ENCODE measurements at places on chromosomes 7 and 10. TPM values are rescaled to one million over a fixed set of nuclear protein-coding genes. Genes with fewer than 3 reads are reported as not detected.

GRCh38 chr10:48251152-48251524 lies 23.4 kb downstream of the FRMPD2 start:
- H3K36me3 ChIP-seq = no peaks in the 10 kb centered on the region
- no peak for DNase-seq
- H3K27me3 ChIP-seq = no peaks in the 10 kb centered on the region

DNA sequence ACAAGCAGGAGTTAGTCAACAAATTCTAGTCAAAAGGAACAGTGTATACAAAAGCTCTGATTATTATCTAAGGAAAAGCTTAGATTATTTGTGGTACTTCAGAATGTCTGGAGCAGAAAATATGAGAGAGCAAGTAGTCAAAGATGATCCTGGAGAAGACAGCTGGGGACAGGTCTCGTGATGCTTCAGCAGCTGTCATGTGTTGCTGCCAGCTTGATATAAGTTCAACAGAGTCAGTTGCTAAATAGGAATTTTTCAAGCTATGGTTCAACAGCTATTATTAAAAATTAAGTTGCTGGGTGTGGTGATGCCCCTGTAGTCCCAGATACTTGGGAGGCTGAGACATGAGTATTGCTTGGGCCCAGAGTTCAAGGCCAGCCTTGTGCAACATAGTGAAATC lies 240.0 kb upstream of the RHOBTB1 start:
- H3K36me3 ChIP-seq = no peaks in the 10 kb centered on the region
- no peak for DNase-seq
- H3K27me3 ChIP-seq = no peaks in the 10 kb centered on the region
- H3K4me3 ChIP-seq = no peak overlapping the region
- no peaks in the 10 kb centered on the region for H3K4me1 ChIP-seq

DNA sequence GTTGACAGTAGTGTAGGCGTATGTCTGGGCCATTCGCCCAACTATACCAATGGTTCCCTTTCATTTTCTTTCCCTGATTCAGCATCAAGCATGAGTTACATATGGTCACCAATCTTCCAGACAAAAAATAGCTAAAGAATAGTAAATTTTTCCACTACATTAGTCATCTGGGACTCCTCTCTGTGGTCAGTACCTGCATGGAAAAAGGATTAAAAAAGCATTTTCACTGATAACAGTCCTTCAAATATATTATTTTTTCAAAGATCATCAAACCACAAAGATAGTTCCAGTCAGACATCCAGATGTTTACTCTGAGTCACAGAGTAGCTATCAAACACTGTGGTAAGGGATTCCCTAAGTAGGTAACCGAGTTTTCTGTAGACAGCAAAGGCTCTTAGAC lies 302.6 kb upstream of the SEMA3D start:
- no peak for DNase-seq
- H3K4me1 ChIP-seq = no peaks in the 10 kb centered on the region
- H3K4me3 ChIP-seq = no peak overlapping the region

DNA sequence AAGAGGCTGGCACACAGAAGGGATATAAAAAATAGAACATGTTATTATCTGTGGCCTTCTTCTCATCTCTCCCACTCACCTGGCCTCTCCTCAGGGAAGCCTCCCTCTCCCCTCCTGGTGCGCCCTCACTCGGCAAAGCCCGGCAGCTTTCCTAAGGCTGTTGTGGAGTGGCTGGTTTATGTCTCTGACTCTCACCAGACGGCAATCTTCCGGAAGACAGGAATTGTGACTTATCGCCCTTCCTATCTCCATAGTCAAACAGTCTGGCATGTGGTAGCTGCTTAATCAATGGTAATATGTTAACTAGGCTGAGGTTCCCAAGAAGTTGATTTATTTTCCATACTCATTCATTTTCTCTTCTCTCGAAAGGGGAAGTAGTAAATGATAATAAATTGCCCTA lies 78.7 kb downstream of the ATXN7L1 start:
- no peak overlapping the region for H3K4me3 ChIP-seq
- DNase-seq = no peak
- no peak overlapping the region for H3K27ac ChIP-seq
- H3K27me3 ChIP-seq = no peaks in the 10 kb centered on the region

DNA sequence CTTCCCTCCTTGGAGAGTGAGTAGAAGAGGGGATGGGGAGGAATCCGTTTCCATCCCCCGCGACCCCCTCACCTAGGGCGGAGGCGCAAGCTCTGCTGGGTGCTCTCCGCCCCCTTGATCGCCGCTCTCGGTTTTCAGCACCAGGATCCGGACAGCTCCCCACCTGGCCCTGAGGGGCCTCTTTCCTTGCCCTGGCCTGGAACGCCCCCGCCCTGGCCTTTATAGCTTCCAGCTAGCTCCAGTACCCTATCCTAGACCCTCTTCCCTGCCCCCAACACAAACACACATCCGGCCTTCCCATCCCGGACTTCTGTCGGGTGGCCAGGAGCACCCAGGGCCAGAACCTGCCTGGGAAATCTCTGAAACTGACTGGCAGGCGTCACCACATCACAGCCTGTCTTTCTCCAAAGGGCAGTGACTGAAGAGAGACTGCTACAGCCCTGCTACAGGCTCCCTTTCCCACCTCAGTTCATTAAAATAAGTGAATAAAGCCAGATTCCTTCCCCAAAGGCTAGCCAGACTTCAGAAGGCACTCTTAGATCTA lies 72.3 kb upstream of the LEP start:
- H3K27me3 ChIP-seq = peaks cover 33% of the 10 kb centered on the region
- H3K27ac ChIP-seq = no peak overlapping the region
- no peak overlapping the region for H3K4me3 ChIP-seq
- no peaks in the 10 kb centered on the region for H3K36me3 ChIP-seq
- peaks cover 13% of the 10 kb centered on the region for H3K4me1 ChIP-seq

DNA sequence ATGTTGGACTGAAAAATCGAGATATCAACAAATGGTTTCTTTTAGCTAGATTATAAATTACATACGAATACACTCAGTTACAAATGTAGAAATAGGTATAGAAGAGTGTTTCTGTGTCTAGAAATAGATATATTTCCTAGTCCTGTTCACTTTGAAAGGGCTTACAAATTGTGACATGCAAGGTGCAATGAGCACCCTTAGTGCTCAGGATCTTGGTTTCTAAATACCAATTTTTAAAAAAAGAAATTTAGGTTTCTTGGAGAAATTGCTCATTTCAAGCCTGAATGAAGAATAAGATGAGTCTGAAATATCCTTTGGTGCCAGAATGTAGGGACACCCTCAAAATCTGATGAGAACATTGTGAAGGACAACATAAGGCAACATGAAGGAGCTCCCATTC lies 306.0 kb downstream of the CRPPA start:
- H3K36me3 ChIP-seq = no peaks in the 10 kb centered on the region
- no peaks in the 10 kb centered on the region for H3K4me1 ChIP-seq
- no peak overlapping the region for H3K27ac ChIP-seq
- DNase-seq = no peak
- H3K27me3 ChIP-seq = no peaks in the 10 kb centered on the region
- H3K4me3 ChIP-seq = no peak overlapping the region

DNA sequence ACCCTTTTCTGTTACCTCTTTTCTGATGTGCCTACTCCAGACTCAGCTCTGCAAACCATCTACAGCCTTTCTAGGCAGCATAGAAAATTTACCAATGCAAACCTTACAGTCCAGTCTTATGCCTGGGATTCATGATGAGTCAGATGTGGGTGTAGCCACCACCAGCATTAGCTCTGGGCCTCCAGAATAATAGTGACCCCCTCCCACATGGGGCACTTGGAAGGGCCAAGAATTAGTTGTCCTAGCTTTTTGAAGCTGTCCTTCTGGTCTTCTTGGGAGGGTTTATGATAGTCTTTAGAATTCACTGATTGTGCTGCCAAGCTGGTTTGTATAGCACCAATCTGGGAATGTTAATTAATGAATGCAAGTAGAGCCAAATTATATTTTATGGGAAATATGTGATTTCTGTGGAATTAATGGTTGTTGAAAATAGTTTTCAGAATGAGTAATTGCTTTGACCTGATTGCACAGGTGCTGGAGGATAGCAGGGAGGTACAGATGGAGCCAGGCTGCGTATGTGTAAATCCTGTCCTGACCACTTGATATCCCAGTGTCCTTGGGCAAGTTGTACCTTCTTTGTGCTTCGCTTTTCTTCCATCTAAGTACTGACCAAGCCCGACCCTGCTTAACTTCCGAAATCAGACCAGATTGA lies 94.8 kb downstream of the CPED1 start:
- H3K4me1 ChIP-seq = no peaks in the 10 kb centered on the region
- H3K27ac ChIP-seq = no peak overlapping the region
- H3K36me3 ChIP-seq = no peaks in the 10 kb centered on the region
- no peaks in the 10 kb centered on the region for H3K27me3 ChIP-seq
- H3K4me3 ChIP-seq = no peak overlapping the region

DNA sequence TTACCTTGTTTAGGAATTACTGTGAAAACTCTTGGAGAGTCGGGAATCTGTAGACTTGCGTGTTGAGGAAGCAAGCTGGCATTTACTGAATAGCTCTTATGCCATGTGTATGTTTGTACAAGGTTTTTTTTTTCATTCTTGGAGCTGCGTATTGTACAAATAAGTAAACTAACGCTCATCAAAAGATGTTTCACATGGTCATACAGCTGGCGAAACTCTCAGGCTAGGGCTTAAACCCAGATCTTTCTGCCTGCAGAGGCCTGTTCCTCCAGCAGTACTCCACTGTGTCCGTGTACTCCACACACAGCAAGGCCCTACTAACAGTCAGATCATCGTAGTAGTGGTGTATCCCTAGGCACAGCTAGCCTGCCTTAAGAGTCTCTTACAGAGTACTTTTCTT lies 7.4 kb downstream of the EDRF1 start:
- peaks cover 80% of the 10 kb centered on the region for H3K36me3 ChIP-seq
- H3K4me3 ChIP-seq = no peak overlapping the region
- no peaks in the 10 kb centered on the region for H3K27me3 ChIP-seq
- DNase-seq = no peak
- peaks cover 3% of the 10 kb centered on the region for H3K4me1 ChIP-seq
- no peak overlapping the region for H3K27ac ChIP-seq

DNA sequence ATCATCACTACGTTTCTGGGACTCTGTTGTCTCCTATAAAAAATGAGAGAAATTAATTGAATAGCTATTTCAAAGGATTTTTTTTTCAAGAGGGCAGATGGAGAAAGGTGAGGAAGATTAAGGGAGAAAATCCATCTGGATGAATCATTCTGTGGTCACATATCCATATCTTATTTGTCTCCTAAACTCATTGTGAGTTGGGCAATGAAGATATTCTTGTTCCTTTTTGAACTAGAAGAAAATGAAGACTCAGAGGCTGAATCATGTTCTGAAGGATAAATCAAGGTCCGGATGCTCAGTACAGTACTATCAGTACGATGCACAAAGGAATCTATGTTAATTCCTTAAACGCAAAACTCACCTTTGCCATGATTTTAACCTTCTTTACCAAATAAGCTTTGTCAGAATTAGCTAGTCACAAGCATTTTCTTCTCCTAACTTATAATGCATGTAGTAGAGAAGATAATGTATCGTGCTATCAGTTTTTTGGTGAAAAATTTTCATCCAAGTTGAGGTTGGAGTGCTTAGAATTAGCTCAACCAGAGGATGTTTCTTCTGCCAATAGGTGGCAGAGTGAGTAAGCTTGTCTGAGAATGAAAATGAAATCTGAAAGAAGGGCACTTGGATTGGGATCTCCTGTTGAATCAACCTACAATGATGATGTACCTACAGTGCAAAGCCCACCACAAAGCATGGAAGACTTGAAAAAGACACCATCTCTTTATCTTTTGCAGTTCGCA lies 446.9 kb downstream of the KIF20B start:
- H3K27ac ChIP-seq = no peak overlapping the region
- no peaks in the 10 kb centered on the region for H3K4me1 ChIP-seq
- H3K4me3 ChIP-seq = no peak overlapping the region
- no peaks in the 10 kb centered on the region for H3K36me3 ChIP-seq

- no peak for DNase-seq
- no peaks in the 10 kb centered on the region for H3K36me3 ChIP-seq
- no peaks in the 10 kb centered on the region for H3K4me1 ChIP-seq
- no peak overlapping the region for H3K27ac ChIP-seq
- no peaks in the 10 kb centered on the region for H3K27me3 ChIP-seq
- no peak overlapping the region for H3K4me3 ChIP-seq
Observed at GRCh38 chr10:35684586-35684985, 42.5 kb upstream of the FZD8 start.

- H3K27ac ChIP-seq = no peak overlapping the region
- no peaks in the 10 kb centered on the region for H3K36me3 ChIP-seq
- no peaks in the 10 kb centered on the region for H3K27me3 ChIP-seq
- no peaks in the 10 kb centered on the region for H3K4me1 ChIP-seq
- DNase-seq = no peak
- no peak overlapping the region for H3K4me3 ChIP-seq
Observed at GRCh38 chr7:83468251-83468739, 180.6 kb downstream of the SEMA3E start.

- peaks cover 21% of the 10 kb centered on the region for H3K36me3 ChIP-seq
- H3K4me1 ChIP-seq = peaks cover 54% of the 10 kb centered on the region
- H3K27me3 ChIP-seq = no peaks in the 10 kb centered on the region
- no peak overlapping the region for H3K27ac ChIP-seq
Observed at GRCh38 chr10:102656791-102657371, 12.6 kb downstream of the TRIM8 start.

DNA sequence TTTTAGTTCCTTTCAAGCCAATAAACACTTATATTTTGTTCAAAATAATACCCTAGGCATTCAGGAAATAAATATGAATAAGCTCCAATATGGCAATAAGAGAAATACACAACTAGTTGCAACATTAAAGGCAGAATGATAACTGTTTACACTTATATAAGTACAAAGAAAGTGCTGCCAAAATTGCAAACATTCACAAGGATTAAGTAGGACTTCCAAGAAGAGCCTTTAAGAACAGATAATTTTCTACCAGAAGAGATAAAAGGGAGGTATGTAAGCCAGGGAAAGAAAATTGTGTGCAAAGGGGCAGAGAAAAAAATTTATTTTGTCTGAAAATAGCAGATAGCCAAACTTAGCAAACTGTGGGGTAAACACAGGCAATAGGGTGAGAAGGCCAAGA lies 83.8 kb downstream of the CTNNA3 start:
- H3K27ac ChIP-seq = no peak overlapping the region
- no peak overlapping the region for H3K4me3 ChIP-seq
- no peaks in the 10 kb centered on the region for H3K27me3 ChIP-seq

- no peaks in the 10 kb centered on the region for H3K36me3 ChIP-seq
- no peak overlapping the region for H3K4me3 ChIP-seq
- DNase-seq = no peak
Observed at GRCh38 chr7:40777730-40778312, 643.0 kb downstream of the SUGCT start.

- no peaks in the 10 kb centered on the region for H3K36me3 ChIP-seq
- no peak overlapping the region for H3K4me3 ChIP-seq
- no peaks in the 10 kb centered on the region for H3K27me3 ChIP-seq
- no peaks in the 10 kb centered on the region for H3K4me1 ChIP-seq
- DNase-seq = no peak
Observed at GRCh38 chr7:155918720-155919390, 106.6 kb upstream of the SHH start.

GRCh38 chr7:11336432-11336831 lies 362.8 kb downstream of the PHF14 start:
- no peaks in the 10 kb centered on the region for H3K36me3 ChIP-seq
- H3K27me3 ChIP-seq = no peaks in the 10 kb centered on the region
- no peak overlapping the region for H3K27ac ChIP-seq

GRCh38 chr7:12607134-12607533 lies 36.6 kb downstream of the SCIN start:
- no peak overlapping the region for H3K4me3 ChIP-seq
- no peak overlapping the region for H3K27ac ChIP-seq
- no peaks in the 10 kb centered on the region for H3K27me3 ChIP-seq
- no peaks in the 10 kb centered on the region for H3K4me1 ChIP-seq
- no peaks in the 10 kb centered on the region for H3K36me3 ChIP-seq
- no peak for DNase-seq

PRLHR gene
- not detected for total RNA-seq

CUL2 gene
- total RNA-seq = 56.8 TPM

NPSR1 gene
- total RNA-seq = not detected

PRKAR1B gene
- total RNA-seq = 28.3 TPM

LBX1 gene
- total RNA-seq = not detected

RBP3 gene
- total RNA-seq = not detected

OR2A1 gene
- total RNA-seq = not detected

CDK1 gene
- total RNA-seq = 68.8 TPM

ADARB2 gene
- total RNA-seq = not detected

INTS15 gene
- 47.3 TPM for total RNA-seq

DYNC1I1 gene
- total RNA-seq = not detected

Measured in CD8-positive, alpha-beta memory T cell (primary cell).